ENCODE measurements at places on chromosomes 1 and 21.

GRCh38 chr1:161951646-161952045 is 72.0 kb downstream of the OLFML2B start:
- no peak for DNase-seq

GRCh38 chr1:59769736-59770095 is 45.0 kb upstream of the HOOK1 start:
- DNase-seq, result no peak

- no peak for DNase-seq
Measured at GRCh38 chr1:182374101-182374834, 17.3 kb downstream of the GLUL start.

DNA sequence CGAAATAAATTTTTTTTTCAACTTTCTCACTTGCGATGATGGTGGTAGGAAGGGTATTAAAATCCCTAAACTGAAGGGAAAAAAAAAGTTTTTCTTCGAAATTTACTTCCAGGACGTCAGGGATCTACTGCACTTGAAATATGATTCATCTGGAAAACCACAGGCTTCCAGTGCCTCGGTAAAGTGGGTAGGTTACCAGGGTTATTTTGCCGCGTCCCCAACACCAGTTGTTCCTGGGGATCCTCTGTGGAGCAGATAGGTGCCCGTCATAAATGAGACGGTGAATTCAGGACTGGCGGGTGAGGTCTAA is 773 bp downstream of the RABIF start:
- DNase-seq, result no peak

DNA sequence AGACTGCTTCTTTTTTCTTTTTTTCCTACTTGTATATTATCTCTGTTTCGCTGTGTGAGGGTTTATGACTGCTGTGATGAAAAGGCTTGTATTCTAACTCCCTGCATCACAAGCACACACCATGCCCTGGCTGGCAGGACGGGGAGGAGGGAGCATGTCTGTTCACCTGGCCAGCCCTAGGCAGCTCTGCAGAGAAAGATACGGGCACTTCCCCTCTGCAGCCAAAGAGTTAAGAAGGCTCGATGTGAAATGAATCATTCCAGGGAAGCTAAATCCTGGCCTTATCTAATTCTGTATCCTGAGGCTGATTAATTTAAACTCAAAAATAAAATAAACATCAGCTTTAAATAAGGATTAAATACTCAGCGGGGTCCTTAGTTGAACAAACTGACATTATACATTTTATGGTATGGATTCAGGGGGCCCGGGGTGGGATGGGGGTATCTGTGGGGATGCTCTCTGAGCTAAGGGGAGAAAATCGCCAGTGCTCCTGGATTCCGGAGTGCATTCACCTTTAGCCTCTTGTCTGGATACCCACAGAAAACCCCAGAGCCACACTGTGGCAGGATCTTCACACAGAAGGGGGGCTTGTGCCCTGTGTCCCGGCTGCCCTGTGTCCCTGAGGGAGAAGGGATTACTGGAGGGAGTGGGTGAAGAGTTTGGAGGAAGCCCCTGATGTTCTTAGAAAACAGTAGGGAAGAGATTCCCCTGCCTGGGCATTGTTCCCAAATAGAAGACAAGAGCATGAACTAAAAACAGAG is 321.5 kb downstream of the NPHP4 start:
- no peak for DNase-seq

DNA sequence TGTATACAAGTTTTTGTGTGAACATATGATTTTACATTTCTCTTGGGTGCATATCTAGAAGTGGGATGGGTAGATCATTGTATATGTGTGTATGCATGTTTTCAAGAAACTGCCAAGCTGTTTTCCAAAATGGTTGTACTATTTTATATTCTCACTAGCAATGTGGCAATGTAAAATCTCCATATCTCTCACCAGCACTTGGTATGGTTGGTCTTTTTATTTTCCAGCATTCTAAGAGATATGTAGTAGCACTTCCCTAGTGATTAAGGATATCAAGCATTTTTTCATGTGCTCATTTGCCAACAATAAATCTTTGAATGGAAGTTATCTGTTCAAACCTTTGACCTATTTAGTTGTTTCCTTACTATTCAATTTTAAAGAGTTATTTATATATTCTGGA is 310.7 kb downstream of the ZNF326 start:
- DNase-seq, result no peak

GRCh38 chr1:207883104-207883651 is 27.7 kb downstream of the CD34 start:
- DNase-seq, result no peak

DNA sequence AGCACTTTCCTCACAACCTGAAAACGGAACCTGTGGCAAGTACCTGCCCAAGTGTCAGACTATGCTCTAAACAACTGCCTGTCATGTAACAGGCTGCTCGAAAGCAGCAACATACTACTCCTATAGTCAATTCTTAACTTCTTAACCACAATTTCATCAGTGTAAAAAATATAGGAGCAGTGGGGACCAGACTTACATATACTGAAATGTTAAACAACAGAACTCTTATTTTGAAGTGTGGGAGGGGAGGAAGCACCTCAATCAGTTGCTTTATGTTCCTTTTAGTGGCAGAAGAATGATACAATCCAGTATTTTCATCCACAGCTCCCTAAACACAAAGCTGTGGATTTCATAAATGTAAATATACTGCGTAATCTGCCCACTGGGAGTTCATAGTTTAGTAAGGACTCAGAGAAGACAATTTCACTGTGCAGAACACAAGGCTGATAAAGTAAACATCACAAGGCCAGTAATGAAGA is 44.2 kb downstream of the WLS start:
- no peak for DNase-seq

- DNase-seq, result no peak
Measured at GRCh38 chr1:190043655-190044054, 434.0 kb downstream of the BRINP3 start.

Measured in NCI-H1930 (cell line).